Choroid plexus epithelial cell (primary cell): ENCODE measurements at places on chromosomes 7 and 10.

GRCh38 chr7:117015258-117016184, 62.2 kb downstream of the ST7 start:
- no peak for DNase-seq

GRCh38 chr10:49350846-49351532, 44.9 kb downstream of the DRGX start:
- no peak for DNase-seq

- DNase-seq = no peak
Measured at GRCh38 chr10:122561212-122561611, 658 bp downstream of the DMBT1 start.

GRCh38 chr10:30737931-30738391, 108.4 kb upstream of the LYZL2 start:
- no peak for DNase-seq

GRCh38 chr7:43522406-43523156, 60.3 kb upstream of the STK17A start:
- DNase-seq = peak; percentile 65
